ENCODE measurements at places on chromosomes 3 and 15.

- H3K36me3 ChIP-seq = no peaks in the 10 kb centered on the region
- no peak overlapping the region for H3K4me3 ChIP-seq
- no peaks in the 10 kb centered on the region for H3K4me1 ChIP-seq
- H3K27me3 ChIP-seq = no peaks in the 10 kb centered on the region
- DNase-seq = no peak
- no peak overlapping the region for H3K27ac ChIP-seq
Observed at GRCh38 chr3:54193093-54193492, 70.7 kb downstream of the CACNA2D3 start.

- DNase-seq = no peak
- H3K4me1 ChIP-seq = peaks cover 23% of the 10 kb centered on the region
- H3K4me3 ChIP-seq = no peak overlapping the region
- no peaks in the 10 kb centered on the region for H3K36me3 ChIP-seq
Observed at GRCh38 chr3:39262846-39263245, 17.0 kb downstream of the CX3CR1 start.

GRCh38 chr3:135141672-135142071 is 346.6 kb downstream of the EPHB1 start:
- H3K4me3 ChIP-seq = no peak overlapping the region
- no peaks in the 10 kb centered on the region for H3K4me1 ChIP-seq
- no peak for DNase-seq
- H3K36me3 ChIP-seq = no peaks in the 10 kb centered on the region
- peaks cover 18% of the 10 kb centered on the region for H3K27me3 ChIP-seq
- H3K27ac ChIP-seq = no peak overlapping the region

- H3K36me3 ChIP-seq = no peaks in the 10 kb centered on the region
- H3K4me3 ChIP-seq = peak overlapping the region; percentile 87
- peaks cover 47% of the 10 kb centered on the region for H3K4me1 ChIP-seq
Observed at GRCh38 chr3:27719314-27720003, 2.7 kb downstream of the EOMES start.

DNA sequence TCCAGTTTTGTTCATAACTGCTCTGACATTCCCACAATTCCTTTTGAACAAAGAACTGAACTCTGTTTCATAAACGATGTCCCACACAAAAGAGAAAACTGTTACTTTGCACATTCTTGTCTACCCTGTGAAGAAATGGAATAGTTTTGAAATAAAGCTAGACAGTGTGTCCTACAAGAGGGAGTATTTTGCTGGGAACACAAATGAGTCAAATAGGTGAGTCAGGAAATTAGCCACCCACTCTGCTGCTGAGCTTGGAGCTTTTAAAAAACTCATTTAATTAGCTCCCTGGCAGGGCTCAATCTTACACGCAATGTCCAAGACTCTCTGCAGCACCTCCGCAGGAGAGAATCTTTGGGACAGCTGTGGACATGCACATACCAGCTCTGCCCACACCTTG is 193.4 kb downstream of the SLC9A9 start:
- no peaks in the 10 kb centered on the region for H3K27me3 ChIP-seq
- peaks cover 25% of the 10 kb centered on the region for H3K36me3 ChIP-seq
- H3K4me3 ChIP-seq = no peak overlapping the region
- H3K4me1 ChIP-seq = peaks cover 2% of the 10 kb centered on the region

GRCh38 chr3:158731938-158732855 is at the start of gene RARRES1:
RARRES1 (minus strand) TSS chr3:158732457; CDS start chr3:158732415, 42 bp downstream.
- no peak within 1 kb of the TSS for H3K27ac ChIP-seq
- DNase-seq = no peak
- H3K4me3 ChIP-seq = peak within 1 kb of the TSS; percentile 65
- peaks cover 5% of the 10 kb centered on the region for H3K27me3 ChIP-seq

DNA sequence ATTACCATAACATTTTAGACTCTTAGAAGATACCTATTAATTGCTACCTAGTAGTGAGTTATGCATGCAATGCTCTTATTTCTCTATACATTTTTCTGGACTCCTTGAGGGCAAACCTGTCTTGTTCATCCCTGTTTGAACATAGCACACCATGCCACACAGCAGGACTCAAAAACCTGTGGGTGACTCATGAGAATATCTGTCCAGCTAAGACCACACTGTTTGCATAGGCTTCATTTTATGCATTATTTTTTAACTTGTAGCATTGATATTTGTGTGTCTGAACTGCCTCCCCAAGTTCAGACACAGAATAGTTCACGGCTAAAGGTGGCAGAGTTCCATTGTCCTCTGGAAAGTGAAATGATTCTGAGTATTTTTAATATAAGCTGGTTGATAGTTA is 1.8 kb downstream of the LMCD1 start:
- no peak for DNase-seq
- H3K4me1 ChIP-seq = peaks cover 9% of the 10 kb centered on the region
- no peaks in the 10 kb centered on the region for H3K27me3 ChIP-seq
- no peaks in the 10 kb centered on the region for H3K36me3 ChIP-seq
- H3K4me3 ChIP-seq = no peak overlapping the region

- no peaks in the 10 kb centered on the region for H3K27me3 ChIP-seq
- peaks cover 25% of the 10 kb centered on the region for H3K4me1 ChIP-seq
- H3K4me3 ChIP-seq = no peak overlapping the region
- H3K27ac ChIP-seq = no peak overlapping the region
- peaks cover 4% of the 10 kb centered on the region for H3K36me3 ChIP-seq
Observed at GRCh38 chr3:58048301-58048700, 40.1 kb downstream of the FLNB start.
